ENCODE measurements at places on chromosomes 2 and 18. TPM values are rescaled to one million over a fixed set of nuclear protein-coding genes. Genes with fewer than 3 reads are reported as not detected.

Gene CABYR
- not detected for total RNA-seq

Gene GPAT2
- total RNA-seq, result 6.4 TPM

Gene CCDC74A
- total RNA-seq, result not detected

Gene ANO7
- 0.47 TPM for total RNA-seq

Gene CCDC121
- total RNA-seq, result 2.6 TPM

Gene CRACDL
- total RNA-seq, result 2.3 TPM

Gene EFEMP1
- 16.7 TPM for total RNA-seq
